NCI-H748 treated with DMSO at 0.1 percent for 48 hours (cell line): ENCODE measurements at places on chromosomes 5 and 9.

DNA sequence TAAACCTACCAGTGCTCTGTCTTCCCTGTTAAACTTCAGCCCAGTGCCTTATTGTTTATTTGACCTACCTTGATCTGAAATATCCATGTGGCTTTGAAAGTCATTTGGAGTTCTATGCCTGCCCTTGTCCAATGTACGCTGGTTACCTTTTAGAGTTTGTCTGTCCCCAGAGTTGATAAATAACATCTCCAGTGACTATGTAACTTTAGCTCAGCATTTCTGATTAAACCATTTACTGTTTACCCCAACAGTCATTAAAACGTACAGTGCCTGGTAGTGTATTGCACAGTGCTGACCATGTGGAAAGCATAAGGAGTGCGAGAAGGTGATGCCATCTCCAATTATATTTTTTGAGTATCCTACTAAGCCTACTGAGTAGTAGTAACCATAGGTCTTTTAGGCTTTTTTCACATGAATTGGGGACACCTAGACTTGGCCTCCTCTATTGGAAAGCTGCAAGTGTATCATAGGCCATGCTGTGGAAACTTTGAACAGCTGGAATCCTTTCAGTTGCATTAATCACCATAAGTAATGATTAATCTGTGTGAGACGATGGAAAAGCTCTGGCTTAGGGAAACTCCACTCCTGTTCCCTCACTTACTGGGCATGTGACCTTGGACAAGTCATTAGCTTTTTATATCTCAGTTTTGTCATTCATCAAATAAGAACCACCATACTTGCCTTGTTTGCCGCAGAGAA is 93.5 kb downstream of the MAST4 start:
- DNase-seq = no peak

DNA sequence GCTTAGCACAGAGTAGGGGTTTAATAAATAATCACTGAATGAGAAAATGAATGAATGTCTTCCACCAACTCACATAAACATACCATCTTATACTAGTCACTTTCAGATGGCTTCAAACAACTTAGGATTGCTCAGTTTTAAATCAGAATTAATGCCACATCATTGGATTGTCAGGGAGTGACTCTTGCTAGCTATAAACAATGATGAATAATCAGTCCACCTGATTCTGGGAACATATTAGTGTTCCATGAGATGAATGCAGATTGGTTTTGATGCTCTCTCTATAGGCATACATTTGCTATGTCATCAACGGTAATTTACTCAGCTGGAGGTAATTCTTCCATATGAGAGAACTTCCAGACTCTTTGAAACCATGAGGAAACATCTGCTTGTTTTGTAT is 97.4 kb downstream of the CDH9 start:
- peak; percentile 90 for DNase-seq

GRCh38 chr9:130245474-130245873 is 20.1 kb upstream of the HMCN2 start:
- no peak for DNase-seq

- no peak for DNase-seq
Observed at GRCh38 chr5:154197801-154198491, 7.4 kb downstream of the GALNT10 start.

DNA sequence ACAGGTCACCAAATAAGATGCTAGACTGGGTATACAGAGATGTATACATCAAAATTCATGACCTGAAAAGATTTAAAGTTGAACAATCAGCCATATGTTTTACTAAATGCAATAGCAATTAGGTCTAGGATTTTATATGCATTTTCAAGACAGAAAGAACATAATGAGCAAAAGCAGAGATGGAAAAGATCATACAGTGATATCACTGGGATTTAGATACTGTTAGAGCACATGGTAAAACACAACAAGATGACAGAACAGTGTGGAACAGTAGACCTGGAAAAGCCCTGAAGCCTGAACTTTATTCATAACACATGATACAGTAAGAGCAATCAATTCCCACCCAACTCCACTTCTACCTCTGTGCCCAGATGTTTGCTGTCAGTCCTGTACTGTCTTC is 585.9 kb downstream of the PRR16 start:
- no peak for DNase-seq

DNA sequence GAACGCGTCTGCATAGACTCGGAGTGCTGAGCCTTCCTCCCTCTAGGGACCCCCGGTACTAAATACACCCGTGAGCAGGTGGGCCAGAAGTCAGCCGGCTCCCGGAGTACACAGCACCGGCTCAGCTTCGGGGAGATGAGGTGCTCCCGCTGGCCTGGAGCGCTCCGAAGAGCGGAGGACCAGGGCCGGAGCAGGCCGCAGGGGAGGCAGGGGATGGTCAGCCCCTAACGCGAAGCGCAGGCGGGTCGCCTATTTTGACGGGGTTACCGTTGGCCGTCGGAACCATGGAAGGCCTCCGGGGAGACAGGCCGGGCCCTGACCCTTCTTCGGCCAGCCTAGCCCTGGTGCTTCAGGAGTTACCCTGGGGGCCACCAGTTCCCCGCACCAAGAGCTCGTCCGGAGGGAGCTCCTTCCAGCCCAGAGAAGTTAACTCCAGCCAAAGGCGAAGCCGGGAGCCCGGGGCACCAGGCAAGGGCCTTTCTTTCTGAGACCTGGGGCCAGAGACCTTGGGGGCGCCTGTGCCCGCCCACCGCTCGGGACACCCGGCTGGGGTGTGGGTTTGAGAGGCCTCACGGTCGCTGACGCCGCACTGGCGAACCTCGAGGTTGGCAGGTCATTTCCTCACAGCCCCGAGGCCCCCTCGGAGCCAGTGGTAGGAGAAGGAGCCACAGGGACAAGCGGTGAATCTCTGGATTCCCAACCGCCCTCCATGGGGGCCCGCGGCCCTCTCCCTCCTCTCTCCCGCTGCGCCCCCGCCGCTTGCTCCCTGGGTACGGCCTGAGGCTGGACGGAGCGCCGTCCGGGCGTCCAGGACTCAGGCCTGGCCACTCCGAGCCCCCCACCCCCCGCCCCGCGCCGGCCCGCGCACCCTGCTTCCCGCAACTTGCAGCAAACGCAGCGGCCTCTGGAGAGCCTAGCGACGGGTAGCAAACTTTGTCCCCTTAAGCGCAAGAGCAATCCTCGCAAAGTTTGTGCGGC is 3.4 kb upstream of the IRX4 start:
- no peak for DNase-seq

- DNase-seq = no peak
Observed at GRCh38 chr9:106892632-106893031, 29.7 kb downstream of the ZNF462 start.

DNA sequence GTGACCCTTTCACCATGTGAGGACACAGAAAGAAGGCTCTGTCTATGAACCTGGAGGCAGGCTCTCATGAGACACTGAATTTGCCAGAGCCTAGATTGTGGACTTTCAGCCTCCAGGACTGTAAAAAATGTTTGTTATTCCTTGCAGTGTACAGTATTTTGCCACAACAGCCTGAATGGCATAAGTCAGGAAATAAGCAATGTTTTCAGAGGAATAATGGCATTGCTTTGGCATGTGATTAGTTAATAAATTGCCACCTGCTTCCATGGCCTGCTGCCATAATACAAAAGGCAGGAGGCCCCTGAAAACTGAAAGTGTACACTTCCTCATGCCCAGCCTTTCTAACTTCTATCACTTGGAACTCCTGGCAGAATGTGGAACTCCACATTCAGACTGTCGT is 408.1 kb downstream of the GADD45G start:
- no peak for DNase-seq

DNA sequence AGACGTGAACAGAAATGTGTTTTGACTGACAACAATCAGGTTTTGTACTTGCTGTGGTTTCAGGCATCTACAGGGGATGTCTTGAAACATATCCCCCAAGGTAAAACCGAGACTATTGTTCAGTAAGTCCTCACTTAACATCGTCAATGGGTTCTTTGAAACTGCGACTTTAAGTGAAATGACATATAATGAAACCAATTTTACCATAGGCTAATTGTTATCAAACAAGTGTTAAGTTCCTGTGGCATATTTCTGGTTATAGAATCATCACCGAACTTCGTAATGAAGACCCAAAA is 16.4 kb upstream of the OMD start:
- no peak for DNase-seq

DNA sequence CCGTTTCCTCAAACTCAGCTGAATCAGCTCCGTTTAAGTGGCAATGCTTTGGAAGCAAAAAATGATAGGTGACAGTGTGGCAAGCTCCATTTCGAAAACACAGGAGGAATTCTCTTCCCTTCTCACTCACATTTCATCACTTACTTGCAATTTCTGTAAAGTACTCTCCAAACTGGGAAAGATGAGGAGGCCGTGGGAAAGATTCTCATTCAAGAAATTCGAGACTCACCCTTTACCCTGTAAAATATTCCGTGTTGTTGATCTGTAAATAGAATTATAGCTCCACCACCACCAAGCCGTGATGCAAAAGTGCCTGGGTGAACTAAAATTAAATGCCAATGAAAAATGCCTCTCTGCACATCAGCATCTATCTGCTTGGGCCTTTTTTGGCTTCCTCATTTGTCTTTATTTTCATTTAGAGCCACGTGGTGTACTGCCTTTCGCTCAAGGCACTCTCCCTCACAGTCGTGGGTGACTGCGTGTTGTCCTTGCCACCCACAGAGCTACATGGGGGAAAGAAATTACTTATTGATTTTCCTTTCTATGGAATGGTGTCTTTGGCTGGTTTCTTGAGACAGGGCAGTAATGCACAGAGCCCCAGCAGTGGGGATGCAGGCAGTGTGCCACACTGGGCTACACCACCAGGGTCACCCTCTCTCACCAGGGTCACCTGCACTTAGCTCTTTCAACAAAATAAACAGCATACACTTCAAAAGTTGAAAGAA is 289.3 kb upstream of the TAS2R1 start:
- no peak for DNase-seq

DNA sequence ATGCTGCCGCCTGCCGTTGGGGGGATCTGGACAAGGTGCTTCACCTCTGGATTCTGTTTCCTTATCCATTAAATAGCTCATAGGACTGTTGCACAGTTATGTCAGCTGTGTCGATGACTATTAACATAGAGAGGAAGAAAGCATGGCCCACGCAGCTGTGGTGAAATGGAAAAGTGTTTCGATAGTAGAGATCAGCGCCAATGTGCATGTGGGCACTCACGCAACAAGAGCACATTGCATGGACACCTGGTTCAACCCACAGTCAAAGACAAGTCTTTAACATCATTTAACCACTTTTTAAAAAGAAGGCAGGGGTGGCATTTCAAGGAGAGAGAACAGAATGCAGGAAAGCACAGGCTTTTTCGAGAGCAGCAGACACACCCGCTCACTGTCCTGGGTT is 107.6 kb downstream of the ADCY2 start:
- DNase-seq = no peak

DNA sequence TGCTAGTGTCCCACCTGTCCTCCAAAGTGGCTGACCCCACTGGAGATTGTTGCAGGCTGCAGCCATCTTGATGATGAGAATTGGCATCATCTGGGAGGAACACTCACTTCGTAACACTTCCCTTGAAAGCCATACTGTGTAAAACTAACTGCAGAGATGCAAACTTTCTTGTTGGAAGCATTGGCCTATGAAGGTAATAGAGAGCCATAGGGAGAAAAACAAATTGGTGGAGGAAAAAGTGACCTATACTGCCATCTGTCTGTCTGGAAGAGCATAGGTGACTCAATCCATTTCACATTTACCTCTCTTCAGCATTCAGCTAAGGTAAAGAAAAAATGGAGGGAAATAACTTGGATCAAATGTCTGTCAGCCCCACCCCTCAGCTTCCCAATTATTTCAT is 473.4 kb downstream of the NTRK2 start:
- DNase-seq = peak; percentile 56

GRCh38 chr9:10366171-10366779 is 246.5 kb downstream of the PTPRD start:
- DNase-seq = peak; percentile 74

GRCh38 chr5:151079838-151080612 is 809 bp downstream of the TNIP1 start:
- DNase-seq = no peak

DNA sequence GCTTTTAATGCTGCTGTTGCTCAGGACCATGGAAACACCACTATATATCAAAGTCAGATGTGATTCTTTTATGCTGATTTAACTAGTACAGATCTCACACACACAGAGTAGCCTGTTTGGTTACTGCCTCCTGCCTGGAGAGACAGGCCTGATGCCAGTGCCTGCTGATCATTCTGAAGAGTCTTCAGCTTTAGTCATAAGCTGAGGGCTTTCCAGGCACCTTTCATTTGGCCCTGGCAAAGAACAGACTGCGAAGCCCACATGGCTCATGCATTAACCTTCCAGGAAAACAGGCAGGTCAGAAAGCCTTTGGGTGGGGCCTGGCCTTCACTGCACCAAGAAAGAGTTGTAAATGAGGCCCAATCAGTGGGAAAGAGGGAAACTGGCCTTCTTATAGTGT is 144.7 kb downstream of the SAXO1 start:
- DNase-seq = no peak

GRCh38 chr9:121781701-121782464 is 130.4 kb downstream of the DAB2IP start:
- no peak for DNase-seq

- no peak for DNase-seq
Observed at GRCh38 chr9:6552498-6553121, 92.9 kb downstream of the GLDC start.

- DNase-seq = no peak
Observed at GRCh38 chr5:180816608-180817534, 14.3 kb upstream of the MGAT1 start.

DNA sequence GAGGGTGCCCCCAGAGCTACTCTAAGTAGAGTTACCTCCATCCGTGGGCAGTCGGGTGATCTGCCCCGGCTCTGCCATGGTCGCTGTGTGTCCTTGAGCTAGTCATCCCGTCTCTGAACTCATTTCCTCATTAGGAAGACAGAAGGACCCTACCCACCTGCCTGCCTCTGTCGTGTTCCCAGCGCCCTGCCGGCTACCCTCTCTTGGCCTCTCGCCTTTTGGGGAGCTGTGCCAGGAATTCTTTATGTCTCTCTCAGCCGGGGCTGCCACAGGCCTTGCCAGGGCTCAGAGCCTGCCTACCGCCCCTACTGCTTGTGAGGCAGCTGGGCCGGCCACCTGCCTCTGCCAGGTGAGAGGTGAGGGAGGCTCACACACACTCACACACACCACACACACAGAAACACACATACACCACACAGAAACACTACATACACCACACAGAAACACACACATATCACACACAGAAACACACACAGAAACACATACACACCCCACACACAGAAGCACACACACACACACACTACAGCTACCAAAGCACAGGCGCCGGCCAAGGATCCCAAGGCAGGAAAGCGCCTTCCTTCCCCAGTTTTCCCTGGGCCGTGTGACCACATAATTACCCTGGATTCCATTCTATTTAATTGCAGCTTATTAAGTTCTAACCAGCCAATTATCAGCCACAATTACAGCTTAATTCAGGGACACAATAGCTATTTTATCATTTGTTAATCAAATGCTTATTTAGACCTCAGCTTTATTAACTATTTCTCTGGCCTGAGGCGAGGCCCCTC is 41.7 kb downstream of the UNC5A start:
- DNase-seq = no peak

DNA sequence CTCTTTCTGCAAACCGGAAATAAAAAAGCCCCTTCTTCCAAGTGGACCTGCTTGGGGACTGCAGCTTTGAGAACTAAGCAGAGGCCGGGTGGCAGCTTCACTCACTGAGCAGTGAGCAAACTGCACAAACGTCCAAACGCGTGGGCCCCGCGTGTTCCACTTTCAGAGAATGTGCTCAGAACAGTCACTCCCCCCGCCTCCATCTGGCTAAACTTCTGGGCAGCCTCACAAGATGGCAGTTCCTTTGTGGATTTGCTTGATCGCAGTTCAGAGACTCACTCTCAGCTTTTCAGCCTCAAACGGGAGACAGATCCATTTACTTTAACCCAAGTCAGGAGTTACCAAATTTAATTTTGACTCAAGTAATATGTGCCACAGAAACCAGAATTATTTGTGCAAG is 216.6 kb downstream of the TLE1 start:
- no peak for DNase-seq
